ENCODE measurements at places on chromosomes 6 and 20.

DNA sequence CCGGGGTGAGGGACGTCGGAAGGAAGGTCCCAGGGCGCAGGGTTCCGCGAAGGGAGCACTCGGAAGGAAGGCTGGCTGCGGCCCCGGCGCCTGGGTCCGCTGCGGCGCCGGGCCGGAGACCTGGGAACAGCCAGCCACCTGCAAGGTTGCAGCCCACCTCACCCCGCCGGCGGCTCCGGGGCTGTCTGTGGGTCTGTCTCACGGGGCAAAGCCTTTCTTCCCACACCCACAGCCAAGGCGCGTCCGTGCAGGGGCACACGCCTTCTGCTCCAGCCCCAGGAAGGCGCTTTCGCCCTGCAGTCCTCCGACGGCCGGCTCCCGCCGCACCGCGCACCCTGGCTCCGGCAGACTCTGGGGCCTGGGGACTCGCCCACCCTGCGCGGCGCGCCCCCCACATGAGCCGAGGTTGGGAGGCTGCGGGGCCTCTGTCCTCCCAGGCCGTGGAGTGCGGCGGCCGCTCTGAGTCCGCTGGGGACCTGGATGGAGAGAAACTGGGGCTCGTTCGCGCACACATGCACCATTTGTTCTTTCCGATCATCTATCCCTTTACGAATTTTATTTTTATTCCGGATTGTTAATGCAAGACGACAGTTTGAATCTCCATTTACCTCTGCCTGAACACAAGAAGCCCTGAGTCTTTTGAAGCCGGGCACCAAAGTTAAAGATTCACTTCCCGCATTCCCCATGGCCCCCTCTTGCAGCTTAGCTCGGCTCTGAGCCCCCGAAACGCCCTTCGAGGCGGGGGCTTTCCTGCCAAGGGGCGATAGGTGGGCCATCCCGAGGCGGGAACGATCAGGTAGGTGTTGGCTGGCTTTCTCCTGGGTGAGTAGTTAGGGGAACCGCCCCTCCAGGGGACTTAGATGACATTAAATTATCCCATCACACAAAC lies 4.5 kb upstream of the FOXC1 start:
- DNase-seq = no peak
- peak overlapping the region; percentile 7 for H3K27ac ChIP-seq
- peak overlapping the region; percentile 9 for H3K4me3 ChIP-seq
- H3K27me3 ChIP-seq = peaks cover 73% of the 10 kb centered on the region

- H3K4me3 ChIP-seq = no peak overlapping the region
- H3K4me1 ChIP-seq = no peaks in the 10 kb centered on the region
- no peaks in the 10 kb centered on the region for H3K36me3 ChIP-seq
- H3K27me3 ChIP-seq = peaks cover 25% of the 10 kb centered on the region
- no peak overlapping the region for H3K27ac ChIP-seq
Measured at GRCh38 chr20:58149437-58150091, 78.9 kb downstream of the ANKRD60 start.

- H3K36me3 ChIP-seq = no peaks in the 10 kb centered on the region
- no peak overlapping the region for H3K4me3 ChIP-seq
- no peak overlapping the region for H3K27ac ChIP-seq
- H3K4me1 ChIP-seq = no peaks in the 10 kb centered on the region
Measured at GRCh38 chr20:17836303-17836861, 132.2 kb downstream of the SNX5 start.

DNA sequence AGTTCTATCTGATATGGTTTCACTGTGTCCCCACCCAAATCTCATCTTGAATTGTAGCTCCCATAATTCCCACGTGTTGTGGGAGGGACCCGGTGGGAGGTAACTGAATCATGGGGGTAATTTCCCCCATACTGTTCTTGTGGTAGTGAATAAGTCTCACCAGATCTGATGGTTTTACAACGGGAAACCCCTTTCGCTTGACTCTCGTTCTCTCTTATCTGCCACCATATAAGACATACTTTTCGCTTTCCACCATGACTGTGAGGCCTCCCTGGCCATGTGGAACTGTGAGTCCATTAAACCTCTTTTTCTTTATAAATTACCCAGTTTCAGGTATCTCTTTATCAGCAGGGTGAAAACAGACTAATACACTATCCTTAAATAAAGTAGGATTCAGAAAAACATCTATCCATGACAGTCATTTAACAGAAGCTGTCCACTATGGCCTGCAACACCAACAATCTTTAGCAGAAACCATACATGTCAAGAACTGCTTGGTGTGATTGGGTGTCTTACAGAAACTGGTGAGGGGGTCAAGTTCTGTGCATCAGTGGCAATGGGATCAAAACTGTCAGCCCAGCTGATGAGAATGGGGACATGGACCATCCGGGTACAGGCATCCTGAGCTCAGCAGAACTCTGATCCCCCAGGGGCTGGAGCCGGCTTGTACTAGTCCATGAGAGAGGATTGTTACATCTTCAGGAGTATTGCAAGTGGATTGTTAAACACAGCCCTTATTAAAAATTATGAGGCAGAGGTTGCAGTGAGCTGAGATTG lies 59.2 kb downstream of the SCML4 start:
- no peak overlapping the region for H3K4me3 ChIP-seq
- peaks cover 2% of the 10 kb centered on the region for H3K27me3 ChIP-seq
- peaks cover 3% of the 10 kb centered on the region for H3K4me1 ChIP-seq
- peaks cover 12% of the 10 kb centered on the region for H3K36me3 ChIP-seq
- no peak for DNase-seq

- H3K36me3 ChIP-seq = no peaks in the 10 kb centered on the region
- DNase-seq = no peak
- H3K4me1 ChIP-seq = no peaks in the 10 kb centered on the region
Measured at GRCh38 chr6:142355520-142356174, 53.8 kb downstream of the ADGRG6 start.

DNA sequence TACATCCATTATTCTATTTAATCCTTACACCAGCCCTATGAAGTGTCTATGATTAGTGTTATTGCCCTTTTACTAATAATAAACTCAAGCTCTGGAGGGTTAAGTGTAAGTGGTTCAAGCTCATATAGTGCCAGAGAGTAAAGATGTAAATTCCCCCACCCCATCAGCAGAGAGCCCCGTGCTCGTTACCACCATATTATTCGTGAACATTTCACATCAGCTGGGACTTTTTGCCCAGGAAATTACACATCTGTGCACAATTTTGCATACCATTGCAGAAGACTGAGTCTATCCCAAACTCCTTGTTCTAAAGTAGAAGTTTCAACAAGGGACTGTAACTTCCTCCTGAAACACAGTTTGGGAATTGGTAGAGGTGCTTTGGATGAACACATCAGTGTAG lies 220.1 kb downstream of the BCAS1 start:
- H3K4me1 ChIP-seq = peaks cover 32% of the 10 kb centered on the region
- no peak for DNase-seq
- no peak overlapping the region for H3K27ac ChIP-seq
- H3K36me3 ChIP-seq = no peaks in the 10 kb centered on the region
